ENCODE measurements at places on chromosomes 11 and 22.

DNA sequence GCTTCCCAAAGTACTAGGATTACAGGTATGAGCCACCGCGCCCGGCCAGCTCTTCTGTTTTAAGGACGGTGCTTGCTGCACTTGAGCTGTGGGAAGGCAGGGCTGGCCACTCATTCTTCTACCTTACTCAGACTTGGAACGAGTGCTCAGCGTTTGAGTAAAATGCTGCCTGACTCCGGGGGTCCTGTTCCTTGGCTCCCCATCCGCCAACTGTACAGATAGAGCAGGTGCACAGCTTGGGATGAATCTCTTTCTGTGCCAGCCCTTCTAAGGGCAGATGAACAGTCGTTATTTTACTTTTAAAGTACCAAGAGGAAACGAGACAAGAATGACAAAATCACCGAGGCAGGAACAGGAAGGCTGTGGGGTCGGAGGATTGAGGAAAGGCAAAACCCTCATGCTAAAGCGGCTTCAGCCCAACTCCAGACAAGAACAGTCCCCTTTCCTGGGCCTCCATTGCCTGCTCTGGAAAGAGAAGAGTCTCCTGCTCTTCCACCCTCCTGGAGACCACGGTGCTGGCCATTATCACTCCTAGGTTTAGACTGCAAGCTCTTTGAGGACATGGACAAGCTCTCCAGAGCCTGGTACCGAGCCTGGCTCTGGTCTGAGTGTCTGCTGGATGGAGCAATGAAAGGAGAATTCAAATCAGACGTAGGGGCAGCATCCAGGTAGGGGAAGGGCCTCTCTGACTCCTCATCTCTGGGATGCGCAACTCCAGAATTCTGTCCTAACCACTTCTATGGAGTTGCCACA lies 1.1 kb upstream of the SUN2 start:
- DNase-seq, result no peak

GRCh38 chr22:50269970-50270665 lies at the start of gene MAPK11:
MAPK11 (minus strand) TSS chr22:50270380; CDS start chr22:50270292, 88 bp downstream.
- DNase-seq, result peak; percentile 74

GRCh38 chr22:22810018-22810427 lies 77.6 kb upstream of the IGLL5 start:
- DNase-seq, result peak; percentile 65

GRCh38 chr11:63567044-63567840 lies 4.1 kb upstream of the PLAAT2 start:
- DNase-seq, result peak; percentile 41

- no peak for DNase-seq
These were observed 2.3 kb upstream of the CATSPERZ start for GRCh38 chr11:64297699-64298358.
